ENCODE measurements at places on chromosomes 5 and 9.

GRCh38 chr9:38423273-38423972 is 831 bp downstream of the IGFBPL1 start:
- no peak for DNase-seq

- no peak for DNase-seq
These were observed 13.8 kb downstream of the IL9 start for GRCh38 chr5:135881819-135882218.

- DNase-seq: no peak
These were observed 139.1 kb upstream of the ERCC6L2 start for GRCh38 chr9:95736370-95736769.

DNA sequence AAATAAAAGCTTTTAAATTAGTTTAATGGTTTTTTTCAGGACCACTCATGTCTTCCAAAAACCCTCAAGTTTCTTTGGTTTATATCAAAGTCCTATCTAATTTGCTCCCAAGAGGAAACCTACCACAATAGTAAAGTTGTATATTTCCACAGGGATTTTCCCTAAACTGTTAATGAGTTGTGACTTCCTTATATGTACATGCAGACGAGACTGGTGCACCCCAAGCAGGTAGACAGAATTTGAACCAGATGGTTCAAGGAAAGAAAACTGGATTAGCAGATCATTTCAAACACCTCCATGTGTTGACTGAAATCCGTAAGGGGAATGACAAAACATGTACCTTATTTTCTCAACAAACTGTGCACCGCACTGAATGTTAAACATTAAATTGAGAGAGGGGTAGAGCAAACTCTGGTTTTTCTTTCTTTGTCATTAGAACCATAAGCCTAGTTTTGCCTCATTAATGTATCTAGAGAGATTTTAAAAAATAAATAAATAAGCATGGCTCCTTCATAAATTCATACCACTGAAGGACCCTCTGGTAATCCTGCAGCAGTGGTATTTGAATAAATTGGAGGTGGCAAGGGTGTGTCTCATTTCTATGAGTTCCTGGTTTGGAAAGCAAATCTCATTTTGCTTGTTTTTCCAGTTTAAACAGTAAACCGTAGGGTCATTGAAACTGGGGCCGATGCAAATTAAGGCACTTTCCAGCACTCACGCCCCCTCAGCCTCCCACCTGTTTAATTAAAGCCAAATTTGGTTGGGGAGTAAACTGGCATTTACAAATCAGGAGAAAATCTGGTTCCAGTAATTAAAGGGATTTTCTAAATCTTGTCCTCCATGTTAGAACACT is 51.1 kb downstream of the ENC1 start:
- no peak for DNase-seq

- no peak for DNase-seq
These were observed 45.6 kb downstream of the CFAP90 start for GRCh38 chr5:7805379-7805778.

DNA sequence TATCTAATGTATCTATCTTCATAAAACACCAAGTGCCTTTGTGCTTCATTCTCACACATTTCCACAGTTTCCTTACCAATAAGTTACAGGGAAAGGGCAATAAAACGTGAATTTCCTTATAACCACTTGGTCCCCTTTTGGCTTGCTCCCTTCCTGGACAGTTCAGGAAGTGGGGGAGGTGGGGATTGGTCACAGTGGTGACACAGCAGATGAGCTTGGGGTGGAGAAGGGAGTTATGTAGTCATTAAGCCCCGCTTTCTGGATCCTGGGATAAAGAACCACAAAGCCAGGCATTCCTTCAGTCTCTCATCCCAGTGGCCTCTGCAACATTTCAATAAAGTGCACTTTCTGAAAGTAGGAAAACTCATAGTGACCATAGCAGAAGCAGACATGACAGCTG is 47.1 kb upstream of the FYB1 start:
- peak; percentile 6 for DNase-seq
